Hypothalamus (tissue), 51 donors: ENCODE measurements at places on chromosomes 7 and 10.

GRCh38 chr10:129892548-129893052, 71.5 kb downstream of the EBF3 start:
- no peak for DNase-seq

- DNase-seq, result no peak
These were observed 6.4 kb downstream of the CARD11 start for GRCh38 chr7:3037259-3037658.

DNA sequence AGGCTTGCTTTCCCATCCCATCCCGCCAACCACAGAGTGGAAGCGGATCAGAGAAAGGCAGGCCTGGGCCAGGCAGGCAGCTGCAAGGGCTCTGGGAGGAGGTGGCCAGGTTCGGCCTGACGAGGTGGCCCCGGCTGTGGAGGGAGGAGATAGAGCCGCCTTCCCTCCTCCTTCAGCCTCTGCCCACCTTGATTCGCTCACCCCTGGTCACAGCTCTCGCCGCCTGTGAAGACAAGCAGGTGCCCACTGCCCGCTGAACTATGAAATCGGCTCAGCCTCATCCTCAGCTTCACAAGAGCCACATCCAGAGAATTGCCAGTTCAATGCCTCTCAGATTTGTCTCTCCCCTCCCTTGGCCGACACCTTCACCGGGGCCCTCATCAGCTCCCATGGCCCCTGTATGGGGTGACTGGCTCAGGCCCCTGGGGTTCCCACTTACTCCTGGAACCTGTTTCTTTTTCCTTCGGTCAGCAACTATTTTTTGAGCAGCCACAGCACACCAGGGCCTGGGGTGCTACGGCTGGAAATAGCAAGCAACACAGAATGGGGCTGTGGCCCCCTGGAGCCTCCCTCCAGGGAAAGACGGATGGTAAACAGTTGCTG, 80.0 kb upstream of the CHST15 start:
- DNase-seq, result no peak

GRCh38 chr7:1247527-1248041, 14.9 kb downstream of the UNCX start:
- no peak for DNase-seq

GRCh38 chr10:75772153-75772887, 340.9 kb downstream of the LRMDA start:
- no peak for DNase-seq

DNA sequence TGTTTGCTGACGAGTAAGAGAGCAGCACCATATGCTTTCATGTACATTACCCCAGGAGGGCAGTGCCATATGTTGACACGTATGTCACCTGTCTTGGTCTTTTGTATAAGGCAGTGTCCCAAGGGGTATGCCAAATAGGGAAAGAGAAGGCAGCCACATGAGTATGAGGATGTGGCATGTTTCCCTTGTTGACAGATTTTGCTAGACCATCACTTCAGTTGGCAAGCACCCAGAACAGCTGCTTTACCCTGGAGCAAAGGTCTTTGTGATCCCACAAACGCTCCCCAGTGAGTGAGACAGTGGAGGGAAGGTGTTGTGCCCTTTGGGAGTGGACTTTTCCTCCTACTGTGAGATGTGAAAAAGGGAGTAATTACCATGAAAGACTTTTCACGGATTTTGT, 350.1 kb downstream of the ETV1 start:
- DNase-seq, result no peak

DNA sequence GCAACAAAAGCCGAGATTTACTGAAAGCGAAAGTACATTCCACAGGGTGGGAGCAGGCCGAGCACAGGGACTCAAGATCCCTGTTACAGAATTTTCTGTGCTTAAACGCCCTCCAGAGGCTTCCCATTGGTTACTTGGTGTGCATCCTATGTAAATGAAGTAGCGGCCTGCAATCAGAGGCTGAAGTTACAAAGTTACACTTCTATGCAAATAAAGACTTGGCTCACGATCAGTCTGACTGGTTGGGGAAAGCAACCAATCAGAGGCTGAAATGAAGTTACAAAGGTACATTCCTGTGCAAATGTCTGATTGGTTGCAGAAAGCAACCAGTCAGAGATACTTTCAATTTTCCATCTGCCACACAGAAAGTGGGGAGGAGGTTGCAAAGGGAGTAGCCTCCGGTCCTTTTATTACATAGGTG, 4.1 kb downstream of the ACBD7 start:
- no peak for DNase-seq

- DNase-seq, result no peak
These were observed 71.8 kb upstream of the VWDE start for GRCh38 chr7:12475362-12476063.

- DNase-seq, result no peak
These were observed 53.6 kb upstream of the ZPBP start for GRCh38 chr7:50146692-50147091.

GRCh38 chr7:114175125-114175524, 239.5 kb upstream of the FOXP2 start:
- no peak for DNase-seq

DNA sequence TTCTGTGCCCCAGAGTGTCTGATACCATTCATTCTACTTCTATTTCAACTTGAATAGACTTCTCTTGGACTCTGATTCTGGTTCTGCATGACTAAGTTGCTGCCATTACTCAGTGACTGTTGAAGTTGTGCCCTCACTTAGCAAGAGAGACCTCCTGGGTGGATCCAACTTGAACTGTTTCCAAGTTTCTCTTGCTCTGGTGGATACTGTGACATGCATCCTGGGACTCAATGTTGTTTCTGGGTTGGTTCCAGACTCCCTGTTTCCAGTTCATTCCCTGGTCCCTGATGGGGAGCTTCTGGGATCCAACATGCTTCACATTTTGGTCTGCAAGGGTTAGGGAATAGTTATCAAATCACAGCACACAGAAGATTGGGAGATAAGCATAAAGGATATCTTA, 26.2 kb upstream of the PRPF18 start:
- DNase-seq, result no peak

- DNase-seq, result no peak
These were observed 124.4 kb downstream of the TACC2 start for GRCh38 chr10:122113161-122113944.

DNA sequence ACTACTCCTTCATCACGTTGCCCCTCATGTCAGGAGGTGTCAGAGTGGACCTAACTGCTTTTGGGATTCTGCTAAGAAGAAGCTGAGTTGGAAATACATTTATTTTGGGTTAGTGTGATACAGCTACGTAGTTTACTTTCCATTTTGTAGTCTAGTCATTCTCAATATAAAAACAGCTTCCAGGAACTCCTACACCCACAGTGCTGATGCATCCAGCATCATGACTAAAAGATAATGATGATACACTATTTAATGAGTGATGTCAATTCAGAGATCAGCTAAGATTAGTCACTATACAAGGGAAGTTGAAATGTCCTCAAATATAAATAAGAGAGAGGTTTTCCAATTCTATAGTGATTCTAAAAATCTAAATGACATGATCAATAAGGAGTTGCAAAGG, 264.2 kb upstream of the SLC26A5 start:
- no peak for DNase-seq

DNA sequence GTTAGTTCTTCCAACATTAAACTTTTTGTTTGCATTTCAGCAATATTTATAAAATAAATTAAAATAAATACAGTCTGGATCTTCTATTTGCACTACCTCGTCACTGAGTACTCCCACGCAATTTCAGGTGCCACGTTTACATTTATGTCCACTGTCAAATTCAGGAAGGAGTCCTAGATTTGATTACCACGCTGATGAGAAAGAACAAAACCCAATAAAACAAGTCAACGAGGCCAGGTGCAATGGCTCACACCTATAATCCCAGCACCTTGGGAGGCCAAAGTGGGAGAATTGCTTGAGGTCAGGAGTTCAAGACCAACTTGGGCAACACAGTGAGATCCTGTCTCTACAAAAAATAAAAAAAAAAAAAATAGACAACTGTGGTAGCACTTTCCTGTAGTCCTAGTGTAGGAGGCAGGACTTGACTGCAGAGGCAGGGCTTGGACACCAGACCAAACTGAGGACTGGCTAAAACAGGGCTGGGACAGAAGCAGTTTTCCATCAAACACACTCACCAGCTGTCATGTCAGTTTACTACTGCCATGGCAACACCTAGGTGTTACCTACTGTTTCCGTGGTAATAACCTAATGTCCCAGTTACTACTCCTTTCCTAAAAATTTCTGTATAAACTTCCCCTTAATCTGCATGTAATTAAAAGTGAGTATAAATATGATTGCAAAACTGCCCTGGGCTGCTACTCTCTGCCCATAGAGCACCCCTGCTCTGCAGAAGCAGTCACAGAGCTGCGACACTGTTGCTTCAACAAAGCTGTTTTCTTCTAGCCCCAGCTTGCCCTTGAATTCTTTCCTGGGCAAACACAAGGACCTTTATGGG, 341.7 kb downstream of the PARD3 start:
- DNase-seq, result no peak
